ENCODE measurements at places on chromosomes 11 and 22.

- DNase-seq = no peak
Observed at GRCh38 chr11:128326791-128327190, 260.6 kb downstream of the ETS1 start.

DNA sequence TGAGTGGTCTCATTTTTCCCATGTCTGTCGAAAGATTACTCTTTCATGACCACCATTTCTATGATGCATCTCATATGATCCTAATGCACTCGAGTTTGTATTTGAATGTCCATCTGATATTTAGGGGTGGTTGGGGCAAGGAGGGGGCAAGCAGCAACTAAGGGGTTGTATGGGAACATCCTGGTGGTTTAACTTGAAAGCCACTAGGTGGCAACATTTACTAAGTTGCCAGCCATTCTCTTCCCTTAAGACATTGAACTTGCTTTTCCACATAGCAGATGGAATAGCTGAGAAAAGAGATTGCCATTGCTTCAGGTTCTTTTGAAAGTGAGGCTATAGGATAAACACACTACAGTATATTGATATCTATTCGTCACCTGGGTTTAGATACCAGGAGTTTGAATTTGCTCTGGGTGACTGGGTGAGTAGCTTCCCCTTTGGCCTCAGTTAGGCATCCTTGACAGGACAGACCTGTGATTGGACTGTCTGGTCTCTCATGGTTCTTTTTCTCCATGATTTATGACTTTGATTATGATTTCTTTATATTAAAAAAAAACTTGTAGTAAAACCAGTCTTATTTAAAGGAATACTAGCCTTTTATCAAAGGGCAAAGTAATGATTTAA lies 32.4 kb downstream of the NF2 start:
- DNase-seq = no peak

GRCh38 chr11:69212798-69213110 lies 57.0 kb downstream of the SMIM38 start:
- no peak for DNase-seq

GRCh38 chr11:114290503-114291235 lies 5.5 kb upstream of the NNMT start:
- DNase-seq = no peak

DNA sequence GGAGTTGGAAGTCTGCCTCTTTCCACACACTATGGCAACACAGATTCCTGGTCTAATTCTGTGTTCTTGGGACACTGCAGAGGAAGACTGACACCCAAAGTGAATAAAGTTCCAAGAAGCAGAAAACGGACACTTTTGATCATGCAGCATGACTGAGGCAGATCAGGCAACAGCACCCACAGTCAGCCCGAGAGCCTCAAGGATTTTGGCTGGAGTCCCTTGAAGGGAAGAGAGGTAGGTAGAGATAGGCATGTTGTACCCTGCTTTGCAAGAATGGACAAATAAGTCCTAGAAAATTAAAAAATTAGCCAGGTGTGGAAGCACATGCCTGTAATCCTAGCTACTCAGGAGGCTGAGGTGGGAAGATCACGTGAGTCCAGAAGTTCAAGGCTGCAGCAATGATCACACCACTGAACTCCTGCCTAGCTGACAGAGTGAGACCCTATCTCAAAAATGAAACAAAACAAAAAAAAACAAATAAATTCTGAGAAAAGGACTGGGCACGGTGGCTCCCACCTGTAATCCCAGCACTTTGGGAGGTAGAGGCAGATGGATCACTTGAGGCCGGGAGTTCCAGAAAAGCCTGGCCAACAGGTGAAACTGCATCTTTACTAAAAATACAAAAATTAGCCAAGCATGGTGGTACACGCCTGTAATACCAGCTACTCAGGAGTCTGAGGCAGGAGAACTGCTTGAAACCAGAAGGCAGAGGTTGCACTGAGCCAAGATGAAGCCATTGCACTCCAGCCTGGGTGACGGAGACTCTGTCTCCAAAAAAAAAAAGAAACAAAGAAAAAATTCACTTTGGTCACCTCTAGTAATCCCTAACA lies 6.9 kb downstream of the SLC43A1 start:
- DNase-seq = no peak

DNA sequence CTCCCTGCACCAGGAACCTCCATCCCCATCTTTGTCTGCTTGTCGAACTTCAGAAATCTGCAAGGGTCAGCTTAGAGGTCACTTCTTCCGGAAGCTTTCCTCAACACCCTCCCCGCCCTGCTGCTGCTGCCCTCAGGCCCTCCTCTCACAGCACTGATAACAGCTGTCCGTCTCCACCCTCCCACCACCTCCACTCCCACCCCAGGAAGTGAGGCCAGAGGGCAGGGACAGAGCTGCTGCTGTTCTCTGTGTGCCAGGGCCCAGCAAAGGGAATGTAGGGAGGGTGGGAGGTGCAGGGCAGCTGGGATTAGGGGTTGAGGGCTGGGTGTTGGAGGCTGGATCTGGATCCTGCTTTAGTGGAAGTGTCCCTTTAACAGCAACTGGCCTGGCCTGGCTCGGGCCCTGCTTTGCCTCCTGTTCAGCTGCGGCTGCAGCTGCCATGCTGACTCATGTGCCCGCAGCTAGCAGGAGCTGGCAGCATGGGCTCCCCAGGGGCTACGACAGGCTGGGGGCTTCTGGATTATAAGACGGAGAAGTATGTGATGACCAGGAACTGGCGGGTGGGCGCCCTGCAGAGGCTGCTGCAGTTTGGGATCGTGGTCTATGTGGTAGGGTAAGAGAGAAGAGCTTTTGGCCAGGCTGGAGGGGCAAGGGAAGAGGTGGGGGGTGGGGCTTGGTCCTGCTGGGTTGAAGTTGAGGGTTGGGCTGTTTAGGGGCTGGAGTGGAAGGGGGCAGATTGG lies at the start of gene P2RX6:
Gene P2RX6, plus strand, starts transcription at position 440 of the 740 bp plus-strand sequence. Its CDS starts 10 bp downstream, at position 450.
- no peak for DNase-seq

DNA sequence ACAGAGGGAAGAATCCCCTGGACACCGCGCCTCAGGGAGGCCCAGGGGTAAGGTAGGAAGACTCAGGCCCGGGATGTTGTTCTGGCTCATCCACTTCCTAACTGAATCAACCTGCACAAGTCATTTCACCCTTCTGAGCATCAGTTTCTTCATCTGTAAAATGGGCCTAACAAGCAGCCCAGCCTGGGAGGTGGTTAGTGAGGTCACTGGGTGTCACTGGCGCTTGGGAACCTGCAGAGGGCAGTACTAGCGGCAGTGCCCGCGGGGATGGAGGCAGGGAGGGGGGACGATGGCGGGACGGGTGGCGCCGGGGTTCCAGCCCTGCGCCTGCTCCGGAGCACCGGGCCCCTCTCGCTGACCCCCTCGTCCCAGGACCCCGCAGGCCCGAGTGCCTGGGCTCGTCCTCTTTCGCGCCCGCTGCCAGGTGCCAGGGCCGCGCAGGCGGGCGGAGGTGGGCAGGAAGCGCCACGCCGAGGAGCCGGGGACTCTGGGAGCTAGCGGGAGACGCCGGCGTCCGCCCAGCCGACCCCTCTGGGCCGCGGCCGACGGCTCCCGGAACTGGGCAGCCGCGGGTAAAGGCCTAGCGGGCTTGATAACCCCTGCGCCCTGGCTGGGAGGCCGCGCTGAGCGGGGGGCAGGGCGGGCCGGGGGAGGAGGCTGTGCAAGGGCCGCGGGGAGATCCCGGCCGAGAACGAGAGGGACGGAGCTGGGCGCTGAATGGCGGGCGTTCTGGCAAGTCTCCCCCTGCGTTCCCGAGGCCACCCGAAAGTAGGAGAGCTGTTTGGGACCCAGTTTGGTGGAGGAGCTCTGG lies at the start of gene NLRX1:
Gene NLRX1, plus strand, starts transcription at position 255 of the 811 bp plus-strand sequence. CDS start 2,679 bp downstream, outside the sequence.
- peak; percentile 85 for DNase-seq

DNA sequence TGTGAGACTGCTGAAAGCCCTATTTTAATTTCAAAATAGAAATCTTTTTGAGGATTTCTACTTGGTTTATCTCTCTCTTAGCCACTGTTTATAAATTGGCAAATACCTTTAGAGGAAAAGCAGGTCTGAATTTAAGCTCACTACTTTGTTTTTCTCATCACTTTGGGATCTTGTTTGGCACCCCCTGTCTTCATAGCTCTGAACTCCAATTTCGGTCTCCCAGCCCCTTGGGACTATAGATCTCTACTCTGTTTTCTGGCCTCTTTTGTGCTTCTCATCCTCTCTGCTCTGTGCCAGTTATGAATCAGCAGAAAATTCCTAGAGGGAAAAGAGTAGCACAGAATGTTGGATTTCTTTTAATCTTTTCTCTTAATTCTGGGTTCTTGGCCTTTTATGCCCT lies 118.3 kb downstream of the CYP2R1 start:
- DNase-seq = no peak

GRCh38 chr11:34627197-34627596 lies 6.3 kb downstream of the EHF start:
- DNase-seq = no peak

- DNase-seq = no peak
Observed at GRCh38 chr22:25236417-25236816, 17.0 kb downstream of the CRYBB2 start.

GRCh38 chr22:31488346-31488883 lies 1.2 kb downstream of the EIF4ENIF1 start:
- DNase-seq = no peak

DNA sequence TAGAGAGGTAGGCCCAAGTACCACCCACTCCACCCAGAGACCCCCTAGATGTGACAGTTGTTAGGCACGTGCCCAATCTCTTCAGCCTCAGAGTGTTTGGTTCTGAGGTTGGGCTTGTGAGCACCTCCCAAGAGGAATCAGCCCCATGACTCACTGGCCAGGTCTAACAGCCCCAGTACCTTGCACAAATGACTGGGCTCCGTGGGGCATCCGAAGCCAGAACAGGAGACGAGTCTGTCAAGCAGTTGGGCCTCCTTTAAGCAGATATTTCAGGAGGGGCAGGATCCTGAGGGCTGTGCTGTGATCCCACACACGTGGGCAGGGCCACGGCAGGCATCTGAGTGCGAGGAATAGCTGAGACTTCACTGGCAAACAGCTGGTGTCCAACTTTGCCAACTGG lies 29.1 kb upstream of the FGF19 start:
- no peak for DNase-seq

GRCh38 chr11:118923721-118924587 lies 1.8 kb downstream of the BCL9L start:
- no peak for DNase-seq

- DNase-seq = peak; percentile 53
Observed at GRCh38 chr22:45645526-45646414, 25.9 kb upstream of the ATXN10 start.

DNA sequence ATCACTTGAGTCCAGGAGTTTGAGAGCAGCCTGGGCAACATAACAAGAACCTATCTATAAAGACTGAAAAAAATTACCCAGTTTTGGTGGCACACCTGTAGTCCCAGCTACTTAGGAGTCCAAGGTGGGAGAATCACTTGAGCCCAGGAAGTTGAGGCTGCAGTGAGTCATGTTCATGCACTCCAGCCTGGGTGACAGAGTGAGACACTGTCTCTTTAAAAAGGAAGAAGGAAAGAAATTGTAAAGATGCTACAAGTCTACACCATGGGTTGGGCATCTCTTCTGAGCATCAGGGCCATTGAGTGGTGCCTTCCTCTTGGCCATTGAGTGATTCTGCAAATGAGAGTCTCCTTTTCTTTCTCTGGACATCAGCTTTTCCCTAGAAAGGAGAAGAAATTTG lies 15.7 kb upstream of the MTMR3 start:
- DNase-seq = no peak

DNA sequence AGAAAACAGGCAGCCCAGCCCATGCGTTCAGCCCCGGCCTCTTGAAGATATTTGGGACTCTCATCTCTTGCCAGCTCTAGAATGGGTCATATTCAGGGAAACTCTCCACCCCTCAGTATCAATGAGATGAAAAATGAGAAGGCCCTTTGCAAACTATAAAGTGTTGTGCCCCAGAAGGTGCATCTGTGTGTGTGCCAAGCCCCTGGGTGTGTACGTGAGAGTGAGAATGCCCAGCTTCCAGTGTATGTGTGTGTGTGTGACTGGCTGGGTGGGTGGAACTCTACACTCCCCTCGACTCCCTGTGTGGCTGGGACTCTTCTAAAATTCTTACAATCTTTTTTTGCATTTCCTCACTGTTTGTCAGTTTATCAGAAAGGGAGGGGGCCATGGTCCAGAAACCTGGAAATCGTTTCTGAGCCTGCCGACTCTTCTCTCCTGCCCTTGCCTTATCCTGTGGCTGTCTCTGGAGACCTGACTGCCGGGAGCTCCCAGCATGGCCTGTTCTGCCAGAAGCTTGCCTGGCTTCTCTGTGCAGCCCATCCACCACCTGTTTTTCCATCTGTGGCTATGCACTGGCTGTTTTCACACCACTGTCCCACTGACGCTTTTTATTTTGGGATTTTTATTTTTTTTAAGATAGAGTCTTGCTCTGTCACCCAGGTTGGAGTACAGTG lies 1.2 kb downstream of the P2RY6 start:
- DNase-seq = no peak

All from stimulated activated CD4-positive, alpha-beta T cell treated with anti-CD3 and anti-CD28 coated beads, Interleukin-15, amount 100 ng/mL, for 48 hours (primary cell).